ENCODE measurements at places on chromosomes 7 and 10.

GRCh38 chr7:131816391-131817007 lies 260.1 kb upstream of the PODXL start:
- DNase-seq = no peak

DNA sequence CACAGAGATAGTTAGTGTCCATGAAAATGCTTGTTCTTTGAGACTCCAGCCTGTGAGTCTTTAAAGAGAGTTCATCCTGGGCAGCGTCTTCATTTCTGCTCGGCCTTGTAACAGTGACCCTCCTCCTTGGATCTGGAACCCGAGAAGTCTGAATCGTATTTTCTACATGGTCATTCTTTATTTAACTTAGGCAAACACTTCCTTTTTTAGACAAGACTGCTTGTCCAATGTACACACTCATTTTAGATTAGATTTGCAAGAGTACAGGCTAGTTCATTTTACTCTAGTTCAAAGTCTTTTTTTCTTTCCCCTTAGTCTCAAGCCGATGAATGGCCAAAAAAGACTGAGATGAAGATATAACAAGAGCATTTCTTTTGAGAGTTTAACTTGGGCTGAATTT lies 133.5 kb downstream of the CHN2 start:
- no peak for DNase-seq

DNA sequence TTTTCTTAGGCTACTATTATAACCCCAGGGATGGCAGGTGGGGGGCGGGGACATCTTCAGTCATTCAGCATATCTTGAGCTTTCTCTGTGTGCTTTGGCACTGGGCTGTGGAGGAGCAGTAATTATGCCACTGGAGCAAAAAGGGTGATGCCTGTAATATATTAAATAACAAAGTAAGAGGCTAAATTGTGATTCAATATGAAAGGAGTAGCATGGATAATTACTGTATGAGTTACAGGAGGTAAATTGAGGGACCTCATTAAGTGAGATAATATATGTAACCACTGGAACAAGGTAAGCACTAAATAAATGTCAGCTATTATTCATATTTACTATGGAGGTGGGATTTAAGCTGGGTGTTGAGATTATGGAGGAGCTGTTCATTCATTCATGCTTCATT lies 3.3 kb upstream of the STN1 start:
- no peak for DNase-seq

DNA sequence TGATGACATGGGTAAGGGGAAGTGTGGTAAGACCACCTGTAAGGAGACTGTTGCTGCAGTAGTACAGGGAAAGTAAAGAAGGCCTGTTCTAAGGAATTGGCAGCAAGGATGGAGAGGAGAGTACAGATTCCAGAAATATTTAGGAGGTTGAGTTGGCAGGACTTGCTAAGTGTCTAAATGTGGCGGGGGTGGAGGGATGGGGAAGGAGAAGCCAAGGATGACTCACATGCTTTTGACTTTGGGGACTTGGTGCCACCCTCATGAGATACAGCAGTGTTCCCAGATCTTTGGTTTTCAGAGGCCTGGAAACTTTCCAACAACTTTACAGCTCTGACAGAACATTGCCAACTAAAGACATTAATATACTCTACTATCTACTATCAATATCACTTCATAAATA lies 45.4 kb downstream of the CDK6 start:
- DNase-seq = peak; percentile 84

- DNase-seq = no peak
Measured at GRCh38 chr7:97001221-97001620, 4.1 kb upstream of the DLX6 start.

DNA sequence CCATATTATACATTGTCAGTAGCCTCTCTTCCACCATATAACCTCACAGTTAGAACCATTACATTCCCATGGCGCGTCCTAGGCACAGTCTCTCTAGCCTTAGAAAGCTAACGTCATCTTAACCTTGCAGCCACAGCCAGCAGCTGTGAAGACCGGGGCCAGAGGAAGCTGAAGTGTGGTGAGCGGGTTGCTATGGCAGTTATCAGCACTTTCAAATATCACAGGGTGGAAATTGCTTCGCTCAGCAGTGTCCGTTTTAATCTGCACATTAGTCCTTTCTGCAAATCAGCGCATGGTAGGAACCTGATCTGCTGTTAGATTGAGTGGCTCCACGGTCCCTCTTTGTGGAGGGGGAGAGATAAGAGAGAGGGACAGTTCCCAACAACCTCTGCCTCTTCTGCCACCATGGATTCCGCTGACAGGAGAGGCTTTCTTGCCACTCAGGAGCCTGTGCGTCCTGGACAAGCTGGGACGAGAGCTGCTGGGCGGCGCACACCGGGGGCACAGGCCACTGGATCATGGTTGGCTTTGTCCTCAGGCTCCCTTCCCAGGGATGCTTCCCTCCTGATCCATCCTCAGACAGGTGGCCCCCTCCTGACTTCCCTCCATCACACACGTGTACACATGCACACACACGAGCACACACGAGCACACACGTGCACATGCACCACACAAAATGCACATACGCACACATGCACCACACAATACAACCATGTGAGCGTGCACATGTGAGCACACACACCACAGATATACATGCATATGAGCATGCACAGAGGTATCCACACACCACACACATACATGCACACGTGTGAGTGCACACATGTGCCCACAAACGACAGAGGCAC lies 93.8 kb downstream of the WDR37 start:
- no peak for DNase-seq

DNA sequence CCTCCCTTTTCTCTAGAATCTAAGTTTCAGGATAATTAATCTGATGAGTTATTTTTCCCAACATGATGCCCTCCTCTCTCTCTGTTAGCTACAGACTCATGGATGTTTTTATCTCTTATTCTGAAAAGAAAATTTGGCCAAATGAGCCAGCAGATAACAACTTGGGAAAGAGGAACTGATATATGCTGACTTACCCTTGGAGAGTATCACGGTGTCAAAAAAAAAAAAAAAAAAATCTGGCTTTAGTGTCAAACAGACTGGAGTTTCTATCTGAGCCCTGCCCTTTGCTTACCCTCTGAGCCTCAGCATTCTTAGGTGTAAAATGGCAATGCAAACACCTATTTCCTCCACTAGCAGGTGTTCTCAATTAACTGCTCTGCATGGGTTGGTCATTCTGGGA lies 190.4 kb downstream of the AHR start:
- no peak for DNase-seq

- DNase-seq = no peak
Measured at GRCh38 chr10:131706476-131706875, 194.3 kb upstream of the PPP2R2D start.

GRCh38 chr7:135164357-135165061 lies 6.0 kb downstream of the CYREN start:
- DNase-seq = no peak

- peak; percentile 61 for DNase-seq
Measured at GRCh38 chr7:25260862-25261494, 32.7 kb upstream of the NPVF start.

DNA sequence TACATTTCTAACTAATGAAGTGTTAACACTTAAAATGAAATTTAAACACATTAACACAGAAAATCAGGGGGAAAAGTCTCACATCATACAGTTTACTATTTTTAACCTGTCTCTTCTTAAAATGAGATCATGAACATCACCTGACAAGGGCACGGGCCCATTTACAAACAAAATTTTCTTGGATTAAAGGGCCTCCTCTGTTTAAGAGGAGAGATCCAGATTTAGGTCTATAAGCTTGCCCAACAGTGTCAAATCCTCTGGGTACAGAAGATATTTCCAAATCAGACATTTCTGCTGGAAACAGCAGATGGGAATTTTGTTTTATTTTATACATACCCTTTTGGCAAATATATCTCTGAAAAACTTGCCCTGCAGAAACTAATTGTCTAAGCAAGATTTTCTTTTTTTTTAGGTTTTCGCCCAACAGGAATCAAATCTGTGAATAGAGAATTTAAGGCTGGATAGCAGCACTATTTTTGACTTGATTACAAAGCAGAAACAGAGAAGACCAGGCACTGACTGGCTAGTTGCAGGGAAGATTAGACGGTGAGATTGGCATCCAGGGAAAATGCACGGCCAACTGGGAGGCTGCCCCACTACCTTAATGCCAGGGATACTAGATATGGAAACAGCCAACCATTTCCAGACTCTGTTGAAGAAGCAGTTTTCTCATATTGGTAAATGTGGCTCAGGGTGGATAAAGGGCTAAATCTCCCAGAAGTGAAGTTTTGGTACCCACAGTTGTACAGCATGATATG lies 173.4 kb downstream of the LRRN3 start:
- no peak for DNase-seq

- no peak for DNase-seq
Measured at GRCh38 chr7:137147338-137147720, 196.2 kb downstream of the PTN start.

- peak; percentile 75 for DNase-seq
Measured at GRCh38 chr10:114151486-114151885, 22.5 kb downstream of the CCDC186 start.

DNA sequence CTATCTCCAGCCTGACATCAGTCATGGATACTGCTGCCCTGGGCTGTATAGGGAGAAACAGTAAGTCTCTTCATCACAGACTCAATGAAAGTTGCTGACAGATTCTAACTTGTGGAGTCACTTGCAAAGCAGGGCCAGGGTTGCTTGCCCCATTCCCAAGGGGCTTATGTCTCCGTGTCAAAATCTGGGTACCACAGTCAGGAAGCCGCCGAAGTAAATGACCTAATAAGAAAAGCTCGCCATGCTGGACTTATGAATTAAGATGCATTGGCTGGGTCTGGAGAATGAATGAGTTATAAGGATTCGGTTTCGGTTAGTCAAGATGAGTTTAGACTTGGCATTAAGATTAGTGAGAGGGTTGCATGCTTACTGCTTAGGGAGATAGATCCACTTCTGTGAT lies 10.8 kb upstream of the OR6V1 start:
- DNase-seq = no peak

DNA sequence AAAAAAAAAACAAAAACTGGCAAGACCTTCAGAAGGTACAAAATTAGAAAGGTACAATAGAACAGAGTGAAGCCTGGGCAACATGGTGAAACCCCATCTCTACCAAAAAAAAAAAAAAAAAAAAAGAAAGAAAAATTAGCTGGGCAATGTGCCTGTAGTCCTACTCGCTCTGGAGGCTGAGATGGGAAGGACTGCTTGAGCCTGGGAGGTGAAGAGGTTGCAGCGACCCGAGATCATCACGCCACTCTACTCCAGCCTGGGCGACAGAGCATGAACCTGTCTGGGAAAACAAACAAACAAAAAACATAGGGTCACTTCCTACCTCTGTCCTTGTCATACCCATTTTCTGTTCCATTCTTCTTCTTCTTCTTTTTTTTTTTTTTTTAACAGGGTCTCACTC lies 45.6 kb upstream of the DLG5 start:
- DNase-seq = no peak

- no peak for DNase-seq
Measured at GRCh38 chr7:33766405-33766804, 138.9 kb upstream of the BMPER start.

GRCh38 chr7:148014541-148014940 lies 576.0 kb upstream of the C7orf33 start:
- no peak for DNase-seq

DNA sequence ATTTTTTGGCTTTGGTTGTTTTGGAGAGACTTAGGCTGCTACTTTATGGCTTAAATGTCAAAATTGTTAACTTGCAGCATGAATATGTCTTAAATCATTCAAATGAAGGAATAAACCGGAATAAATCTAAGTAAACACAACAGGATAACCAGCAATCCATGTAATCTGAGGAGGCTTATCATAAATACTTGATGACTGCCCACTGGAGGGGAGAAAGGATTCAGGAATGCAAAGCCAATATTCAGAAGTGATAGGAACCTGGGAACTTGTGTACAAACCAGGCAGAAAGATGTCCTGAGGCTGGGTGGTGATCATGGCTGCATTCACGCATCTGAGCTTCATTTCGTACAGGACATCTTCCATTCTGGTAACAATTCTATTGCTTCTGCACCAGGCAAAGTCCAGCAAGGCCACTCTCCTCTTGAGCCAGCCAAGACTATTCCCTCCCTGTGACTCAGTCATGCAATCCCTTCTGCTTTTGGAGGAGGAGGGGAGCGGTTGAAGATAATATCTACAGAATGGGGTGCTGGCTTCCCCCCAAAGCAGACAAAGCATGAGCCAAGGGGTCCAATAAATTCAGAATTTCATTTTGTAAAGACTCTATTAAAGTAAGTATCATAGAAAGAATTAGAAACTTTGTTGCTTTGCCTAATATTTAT lies 374.5 kb downstream of the PHTF2 start:
- peak; percentile 19 for DNase-seq

- DNase-seq = peak; percentile 98
Measured at GRCh38 chr7:137882261-137882668, 35.5 kb upstream of the DGKI start.

DNA sequence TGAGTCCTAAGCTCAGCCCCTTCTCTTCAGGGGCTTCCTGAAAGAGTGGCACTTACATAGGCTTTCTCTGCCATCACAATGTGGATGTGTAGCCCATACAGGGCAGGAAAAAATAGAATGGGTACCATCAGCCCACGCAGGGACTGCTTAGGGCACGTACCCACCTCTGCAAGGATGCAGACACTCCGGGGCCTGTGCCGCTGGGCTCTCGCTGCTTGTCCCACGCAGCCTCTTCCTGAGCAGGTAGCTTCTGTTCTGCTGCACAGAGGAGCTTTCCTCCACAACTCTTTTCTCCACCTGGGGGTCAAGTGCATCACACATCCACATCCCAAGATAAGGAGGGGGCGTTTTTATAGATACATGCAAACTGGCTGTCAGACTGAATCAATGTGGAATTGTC lies 34.3 kb downstream of the FRMPD2 start:
- no peak for DNase-seq

- peak; percentile 49 for DNase-seq
Measured at GRCh38 chr10:50497758-50498157, 126.0 kb downstream of the SGMS1 start.

GRCh38 chr7:33831389-33832141 lies 73.8 kb upstream of the BMPER start:
- DNase-seq = peak; percentile 44

- peak; percentile 87 for DNase-seq
Measured at GRCh38 chr10:58641095-58641531, 128.4 kb downstream of the BICC1 start.

DNA sequence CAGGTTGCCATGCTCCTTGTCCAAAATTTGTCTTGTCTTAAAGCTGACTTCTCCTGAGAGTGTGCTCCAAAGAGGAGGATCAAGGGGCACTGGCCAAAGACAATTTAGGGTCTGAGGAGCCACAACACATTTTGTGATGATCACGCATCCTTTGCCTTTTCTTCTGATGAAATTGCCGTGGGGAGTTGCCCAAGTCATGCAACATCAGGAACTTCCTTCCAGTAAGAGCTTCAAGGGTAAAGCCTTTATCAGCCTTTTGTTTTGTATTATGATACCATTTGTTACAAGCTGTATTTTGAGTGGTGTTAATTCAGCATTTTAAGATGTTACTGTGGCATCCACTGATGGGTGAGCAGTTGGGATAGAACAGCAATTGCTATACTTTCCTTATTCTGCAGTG lies 131.2 kb upstream of the MKI67 start:
- no peak for DNase-seq

DNA sequence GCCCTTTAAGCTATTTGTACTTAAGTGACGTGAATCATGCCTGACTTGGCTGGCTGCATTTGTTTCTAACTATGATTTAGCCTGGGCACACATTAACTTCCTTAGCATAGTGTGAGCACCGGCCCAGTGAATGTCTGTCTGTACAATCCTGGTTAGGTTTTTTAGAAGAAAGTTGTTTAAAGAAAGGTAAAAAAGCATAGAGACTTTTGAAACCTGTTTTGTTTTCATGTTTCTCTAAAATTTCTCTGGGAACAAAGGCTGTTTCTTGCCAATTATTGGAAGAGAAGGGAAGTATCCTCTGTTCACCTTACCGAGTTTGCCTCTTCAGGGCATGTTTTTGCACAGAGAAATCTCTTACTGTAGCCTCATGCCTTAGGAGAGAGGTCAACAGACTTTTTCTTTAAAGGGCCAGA lies 42.9 kb upstream of the MET start:
- DNase-seq = peak; percentile 7

Data from AG08395 (cell line).